ENCODE measurements at places on chromosomes 4 and X. TPM values are rescaled to one million over a fixed set of nuclear protein-coding genes. Genes with fewer than 3 reads are reported as not detected.

GRCh38 chr4:171981185-171981584 is 168.0 kb downstream of the GALNTL6 start:
- no peaks in the 10 kb centered on the region for H3K4me1 ChIP-seq
- no peaks in the 10 kb centered on the region for H3K27me3 ChIP-seq
- no peak overlapping the region for H3K4me3 ChIP-seq
- H3K27ac ChIP-seq = no peak overlapping the region
- H3K36me3 ChIP-seq = no peaks in the 10 kb centered on the region

DNA sequence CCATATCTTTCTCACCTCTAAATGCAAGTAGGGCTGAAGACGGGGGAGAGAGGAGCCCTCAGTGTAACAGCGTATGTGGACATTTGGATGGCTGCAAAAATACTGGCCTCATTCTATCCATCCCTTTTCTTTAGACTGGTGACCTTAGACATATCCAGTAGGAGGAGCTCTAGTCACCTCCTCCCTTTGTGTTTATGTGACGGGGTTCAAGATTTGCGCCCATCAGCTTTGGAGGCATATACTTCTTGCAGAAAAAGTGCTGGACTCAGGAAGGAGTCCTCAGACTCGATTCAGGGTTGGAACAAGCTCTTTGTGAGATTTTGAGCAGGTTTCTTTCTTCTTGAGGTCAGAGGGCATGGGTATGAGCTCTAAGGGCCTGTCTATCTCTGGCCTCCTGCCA is 86.2 kb downstream of the MAMLD1 start:
- DNase-seq = no peak
- no peaks in the 10 kb centered on the region for H3K4me1 ChIP-seq
- H3K36me3 ChIP-seq = no peaks in the 10 kb centered on the region

Gene PASD1
- total RNA-seq = not detected

DNA sequence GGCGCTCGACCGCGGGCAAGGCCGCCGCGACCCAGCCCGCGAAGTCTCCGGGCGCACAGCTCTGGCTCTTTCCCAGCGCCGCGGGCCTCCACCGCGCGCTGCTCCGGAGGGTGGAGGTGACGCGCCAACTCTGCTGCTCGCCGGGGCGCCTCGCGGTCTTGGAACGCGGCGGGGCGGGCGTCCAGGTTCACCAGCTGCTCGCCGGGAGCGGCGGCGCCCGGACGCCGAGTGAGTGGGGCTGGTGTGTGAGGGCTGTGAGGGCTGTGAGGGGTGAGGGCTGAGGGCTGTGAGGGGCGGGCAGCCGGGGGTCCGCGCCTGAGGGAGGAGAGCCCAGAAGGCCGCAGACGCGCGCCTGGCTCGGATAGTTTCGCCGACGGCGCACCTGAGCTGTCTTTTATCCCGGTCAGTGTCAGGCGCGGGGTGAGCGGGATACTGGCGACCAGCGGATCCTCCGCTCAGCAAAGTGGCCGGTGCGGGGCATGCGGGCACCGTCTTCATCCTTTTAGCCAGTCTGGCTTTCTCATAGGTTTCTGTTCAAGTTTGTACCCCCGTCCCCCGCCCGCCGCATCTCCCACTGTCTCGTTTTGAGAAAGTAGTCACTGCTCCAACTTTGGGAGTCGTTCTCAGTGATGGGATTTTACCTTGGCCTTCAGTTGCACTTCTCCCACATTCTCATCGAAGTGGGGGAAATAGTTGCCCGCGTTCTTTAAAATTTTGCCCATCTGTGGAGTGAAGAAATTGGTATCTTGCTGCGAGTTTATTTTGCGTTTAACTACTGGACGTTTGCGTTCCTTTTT is 586 bp downstream of the HERC5 start:
- no peaks in the 10 kb centered on the region for H3K27me3 ChIP-seq
- peak overlapping the region; percentile 99 for H3K27ac ChIP-seq
- peaks cover 17% of the 10 kb centered on the region for H3K4me1 ChIP-seq
- no peak for DNase-seq
- H3K4me3 ChIP-seq = peak overlapping the region; percentile 100

Gene SYN1
- total RNA-seq = not detected

Gene CD40LG
- total RNA-seq = not detected

GRCh38 chr4:62881901-62882300 is 1527.3 kb downstream of the TECRL start:
- H3K4me1 ChIP-seq = no peaks in the 10 kb centered on the region
- H3K27me3 ChIP-seq = no peaks in the 10 kb centered on the region
- no peak for DNase-seq
- H3K36me3 ChIP-seq = no peaks in the 10 kb centered on the region
- H3K4me3 ChIP-seq = no peak overlapping the region

- H3K4me1 ChIP-seq = peaks cover 76% of the 10 kb centered on the region
- H3K4me3 ChIP-seq = peak overlapping the region; percentile 66
- DNase-seq = peak; percentile 18
- H3K36me3 ChIP-seq = no peaks in the 10 kb centered on the region
Measured at GRCh38 chrX:120749141-120749846, 119.4 kb upstream of the C1GALT1C1 start.

DNA sequence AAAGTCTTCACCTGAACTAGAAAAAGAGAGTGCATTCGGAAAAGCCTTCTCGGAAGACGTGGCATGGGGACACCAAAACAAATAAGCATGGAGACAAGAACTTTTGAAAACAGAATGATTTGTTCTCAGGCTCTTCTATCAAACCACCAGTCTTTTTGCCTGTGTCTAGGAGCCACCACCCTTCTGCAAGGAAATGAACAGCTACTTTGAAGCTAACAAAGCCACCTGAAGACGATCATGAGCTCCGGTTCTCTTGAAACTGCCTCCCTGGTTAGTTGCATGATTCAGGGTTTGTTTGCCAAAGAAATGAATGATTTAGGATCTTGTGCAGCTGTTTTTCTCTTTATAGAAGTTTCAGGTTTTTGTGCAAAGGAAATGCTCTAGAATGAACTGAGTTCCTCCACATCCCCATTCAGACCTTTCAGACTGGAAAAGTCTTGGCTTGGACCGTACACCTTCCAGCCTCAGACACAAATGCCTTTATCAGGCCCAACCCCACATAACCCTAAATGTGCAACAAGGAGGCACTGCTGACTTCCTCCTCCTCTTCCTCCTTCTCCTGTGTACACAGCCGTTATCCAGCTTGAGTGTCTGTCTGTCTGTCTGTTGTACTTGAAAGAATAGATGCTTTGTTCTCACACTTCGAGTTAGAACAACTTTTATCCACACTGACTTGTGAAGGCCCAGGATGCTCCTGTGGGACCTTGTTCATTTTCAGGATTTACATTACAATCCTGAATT is 334.8 kb upstream of the KLF3 start:
- no peak overlapping the region for H3K27ac ChIP-seq
- no peak for DNase-seq
- H3K4me3 ChIP-seq = no peak overlapping the region
- H3K36me3 ChIP-seq = no peaks in the 10 kb centered on the region
- H3K27me3 ChIP-seq = no peaks in the 10 kb centered on the region

DNA sequence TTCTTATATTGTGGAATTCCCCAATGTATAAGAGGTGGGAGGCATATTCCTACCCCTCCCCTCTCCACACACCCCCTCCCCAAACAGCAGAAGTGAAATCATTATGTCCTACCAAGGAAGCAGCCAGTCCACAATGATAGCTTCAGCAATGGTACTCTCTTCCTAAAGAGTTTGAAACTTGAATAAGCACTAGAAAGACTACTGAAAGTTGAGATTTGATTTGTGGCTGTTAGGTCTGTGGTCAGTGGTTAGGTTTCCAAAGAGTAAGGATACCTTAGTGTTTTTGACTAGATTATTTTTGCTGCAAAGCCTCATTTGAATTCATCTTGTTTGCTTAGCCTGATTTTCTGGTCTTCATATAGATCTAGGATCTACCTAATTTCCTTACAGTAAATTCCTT is 242.2 kb downstream of the DKK2 start:
- H3K27me3 ChIP-seq = no peaks in the 10 kb centered on the region
- no peak overlapping the region for H3K4me3 ChIP-seq
- no peaks in the 10 kb centered on the region for H3K4me1 ChIP-seq
- no peak overlapping the region for H3K27ac ChIP-seq
- H3K36me3 ChIP-seq = no peaks in the 10 kb centered on the region
- no peak for DNase-seq

- no peak overlapping the region for H3K4me3 ChIP-seq
- peaks cover 29% of the 10 kb centered on the region for H3K4me1 ChIP-seq
- no peak for DNase-seq
- H3K27ac ChIP-seq = peak overlapping the region; percentile 64
Measured at GRCh38 chrX:12881914-12882313, 15.0 kb downstream of the TLR7 start.

Gene GRIA3
- total RNA-seq = not detected

GRCh38 chr4:36420111-36420679 is 138.8 kb downstream of the DTHD1 start:
- H3K27ac ChIP-seq = no peak overlapping the region
- DNase-seq = no peak
- H3K4me3 ChIP-seq = no peak overlapping the region
- no peaks in the 10 kb centered on the region for H3K36me3 ChIP-seq

Gene RENBP
- total RNA-seq = 14.5 TPM

Gene ACE2
- total RNA-seq = not detected

DNA sequence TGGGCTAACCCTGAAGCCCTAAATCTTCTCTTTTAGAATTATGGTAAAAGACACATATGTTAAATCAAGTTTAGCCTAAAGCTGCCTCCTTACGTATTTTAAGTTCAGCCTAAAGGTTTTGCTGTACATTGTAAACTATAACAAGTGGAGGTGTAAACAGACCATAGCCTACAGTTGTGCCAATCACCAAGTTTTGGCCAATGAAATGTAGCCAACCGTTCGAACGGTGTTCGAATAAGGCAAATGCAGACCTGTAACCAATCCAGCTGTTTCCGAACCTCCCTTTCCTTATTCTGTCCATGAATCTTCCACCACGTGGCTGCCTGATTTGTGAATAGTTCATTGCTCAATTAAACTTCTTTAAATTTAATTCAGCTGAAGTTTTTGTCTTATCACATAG is 52.1 kb upstream of the TBC1D9 start:
- no peak for DNase-seq
- H3K4me1 ChIP-seq = peaks cover 83% of the 10 kb centered on the region
- H3K27me3 ChIP-seq = no peaks in the 10 kb centered on the region
- H3K27ac ChIP-seq = peak overlapping the region; percentile 93
- H3K36me3 ChIP-seq = no peaks in the 10 kb centered on the region

DNA sequence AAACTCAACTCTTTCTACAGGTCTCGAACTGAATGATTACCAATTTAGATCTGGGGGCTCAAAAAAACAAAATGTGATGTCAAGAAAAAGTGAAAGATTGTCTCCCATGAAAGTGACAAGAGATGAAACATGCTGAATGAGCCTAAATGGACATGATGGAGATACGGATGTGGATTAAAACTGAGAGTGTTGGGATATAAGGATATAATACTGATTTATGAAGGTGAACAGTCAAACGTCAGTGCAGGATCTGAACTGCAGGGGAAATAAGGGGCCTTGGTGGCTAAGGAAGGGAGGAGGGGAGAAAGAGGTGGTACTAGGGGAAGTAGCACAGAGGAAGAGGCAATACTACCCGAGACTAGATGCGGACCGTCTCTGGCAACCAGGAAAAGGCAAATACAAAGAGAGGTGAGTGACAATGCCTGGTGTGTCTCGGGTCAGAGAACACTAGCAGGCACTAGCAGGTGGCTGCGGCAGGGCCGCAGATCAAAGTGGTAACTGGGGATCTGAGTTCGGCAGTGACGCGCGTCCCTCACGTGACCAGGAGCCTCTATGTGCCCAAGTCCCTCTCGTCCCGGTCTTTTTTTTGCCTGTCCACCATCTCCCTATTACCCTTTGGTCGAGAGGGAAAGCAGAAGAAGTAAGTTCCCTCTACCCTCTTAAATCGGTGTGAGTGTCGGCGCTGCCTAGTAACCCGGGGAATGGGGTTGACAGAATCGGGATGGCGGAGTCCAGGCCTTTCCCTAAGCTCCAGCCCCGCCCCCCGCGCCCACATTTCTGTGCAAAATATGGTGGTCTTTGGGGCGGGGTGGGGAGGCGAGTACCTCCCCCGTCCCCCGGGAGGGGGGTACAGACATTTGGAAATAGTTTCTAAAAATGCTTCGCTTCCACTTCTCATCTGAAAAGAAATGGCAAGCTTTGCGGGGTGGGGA is at the start of gene TCEAL1:
TCEAL1 (plus strand) TSS at position 590 of the 932 bp plus-strand sequence. CDS start 942 bp downstream, outside the sequence.
- peaks cover 4% of the 10 kb centered on the region for H3K36me3 ChIP-seq
- DNase-seq = peak; percentile 25
- no peaks in the 10 kb centered on the region for H3K27me3 ChIP-seq

Gene ZAR1
- not detected for total RNA-seq

GRCh38 chr4:164847967-164848649 is 28.9 kb upstream of the APELA start:
- H3K27ac ChIP-seq = no peak overlapping the region
- H3K4me3 ChIP-seq = no peak overlapping the region

GRCh38 chr4:114860786-114861185 is 252.6 kb downstream of the NDST4 start:
- H3K36me3 ChIP-seq = no peaks in the 10 kb centered on the region
- H3K4me3 ChIP-seq = no peak overlapping the region
- H3K4me1 ChIP-seq = no peaks in the 10 kb centered on the region

Gene DCAF4L1
- 0.22 TPM for total RNA-seq

Gene SHISA3
- not detected for total RNA-seq

DNA sequence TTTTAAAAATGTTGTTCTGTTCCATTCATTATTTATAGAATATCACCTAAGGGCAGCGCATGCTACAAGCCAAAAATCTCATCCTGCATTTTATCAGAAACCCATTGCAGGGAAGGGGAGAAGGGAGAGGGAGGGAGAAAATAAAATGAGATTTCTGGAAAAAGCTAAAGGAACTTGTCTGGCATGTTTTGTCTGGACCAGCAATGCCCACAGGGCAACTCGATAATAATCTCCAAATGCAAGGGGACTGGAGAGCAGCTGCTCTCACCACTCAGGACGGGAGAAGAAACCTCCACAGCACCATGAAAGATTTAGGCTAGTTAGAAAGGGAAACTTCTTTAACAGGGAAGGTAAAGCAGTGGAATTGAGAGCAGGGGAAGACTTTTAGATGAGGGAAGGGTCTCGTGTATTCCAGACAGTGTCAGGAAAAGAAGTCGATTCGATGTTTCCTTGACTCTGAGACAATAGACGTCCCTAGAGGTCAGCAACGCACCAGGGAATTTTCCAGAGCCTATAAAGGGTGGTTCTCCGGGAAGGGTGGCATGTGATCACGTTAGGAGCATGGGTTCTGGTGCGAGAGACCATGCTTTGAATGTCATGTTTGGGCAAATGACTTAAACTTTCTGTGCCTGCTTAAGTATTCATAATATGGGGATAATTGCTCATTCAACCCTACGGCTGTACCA is 132.2 kb upstream of the NDP start:
- H3K4me1 ChIP-seq = no peaks in the 10 kb centered on the region
- H3K4me3 ChIP-seq = no peak overlapping the region
- H3K27me3 ChIP-seq = peaks cover 1% of the 10 kb centered on the region
- DNase-seq = no peak
- no peak overlapping the region for H3K27ac ChIP-seq

GRCh38 chrX:129093706-129094105 is 429.6 kb downstream of the SMARCA1 start:
- H3K36me3 ChIP-seq = no peaks in the 10 kb centered on the region
- no peak overlapping the region for H3K27ac ChIP-seq
- H3K4me1 ChIP-seq = no peaks in the 10 kb centered on the region
- DNase-seq = no peak

GRCh38 chrX:18906286-18906685 is 77.6 kb downstream of the PHKA2 start:
- H3K36me3 ChIP-seq = peaks cover 56% of the 10 kb centered on the region
- no peaks in the 10 kb centered on the region for H3K27me3 ChIP-seq
- no peak for DNase-seq
- H3K27ac ChIP-seq = no peak overlapping the region
- H3K4me1 ChIP-seq = no peaks in the 10 kb centered on the region
- H3K4me3 ChIP-seq = no peak overlapping the region

Gene ALAS2
- 0.39 TPM for total RNA-seq

Data from activated B cell treated with CpG ODN at 0.5 μM for 24 hours (primary cell).